ENCODE measurements at places on chromosomes 3 and 15. TPM values are rescaled to one million over a fixed set of nuclear protein-coding genes. Genes with fewer than 3 reads are reported as not detected.

GOLGA6L10 gene
- 2.2 TPM for total RNA-seq

ZBTB47 gene
- 4.6 TPM for total RNA-seq

ZIC1 gene
- total RNA-seq: 0.42 TPM

- no peak for DNase-seq
Measured at GRCh38 chr15:68843425-68844311, 23.0 kb upstream of the ANP32A start.

DNA sequence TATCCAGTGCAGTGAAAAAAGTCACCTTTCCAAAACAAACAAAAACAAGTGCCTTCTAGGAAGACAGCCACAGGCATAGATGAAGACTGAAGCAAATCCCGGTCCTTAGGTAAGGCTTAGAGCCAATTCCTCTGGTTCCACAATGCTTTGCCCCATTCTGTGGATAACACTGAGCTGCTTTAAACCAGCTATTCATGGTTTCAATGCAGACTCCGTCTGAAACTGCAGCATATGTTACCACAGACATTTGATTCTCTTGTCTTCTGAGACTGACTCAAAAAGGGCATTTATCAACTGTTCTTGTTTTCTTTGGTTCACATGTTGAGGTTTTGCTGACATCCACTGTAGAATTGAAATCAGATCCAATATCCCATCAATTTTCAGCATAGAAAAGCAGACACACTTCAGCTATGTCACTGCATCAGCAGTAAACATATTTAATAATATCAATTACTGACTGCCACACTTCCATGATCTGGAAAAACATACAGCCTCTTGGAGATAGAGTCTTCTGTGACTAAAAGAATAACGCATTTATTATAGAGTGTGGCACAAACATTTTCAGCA lies 659.3 kb downstream of the ROBO2 start:
- DNase-seq: no peak

DNA sequence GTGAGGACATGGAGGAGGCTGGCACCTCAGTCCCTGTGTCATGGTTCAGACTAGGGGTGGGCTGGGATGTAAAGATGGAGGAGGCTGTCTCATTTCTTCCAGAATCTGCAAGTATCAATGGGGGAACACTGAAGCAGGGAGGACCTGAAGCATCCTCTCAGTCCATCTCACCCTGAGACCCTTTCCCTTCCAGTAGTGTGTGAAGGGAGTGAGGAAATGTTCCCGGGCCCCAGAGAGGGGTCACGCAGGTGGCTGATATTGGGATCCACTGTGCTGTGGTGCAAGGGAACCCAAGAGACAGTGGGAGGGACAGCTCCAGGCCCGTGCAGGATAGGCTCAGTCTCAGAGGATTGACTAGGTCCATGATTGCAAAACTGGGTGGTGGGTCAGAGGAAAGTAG lies 72.2 kb upstream of the ADPGK start:
- DNase-seq: no peak

GRCh38 chr3:7917443-7918151 lies 584.0 kb upstream of the LMCD1 start:
- no peak for DNase-seq

GRCh38 chr3:167246252-167246651 lies 133.8 kb downstream of the ZBBX start:
- no peak for DNase-seq

DNA sequence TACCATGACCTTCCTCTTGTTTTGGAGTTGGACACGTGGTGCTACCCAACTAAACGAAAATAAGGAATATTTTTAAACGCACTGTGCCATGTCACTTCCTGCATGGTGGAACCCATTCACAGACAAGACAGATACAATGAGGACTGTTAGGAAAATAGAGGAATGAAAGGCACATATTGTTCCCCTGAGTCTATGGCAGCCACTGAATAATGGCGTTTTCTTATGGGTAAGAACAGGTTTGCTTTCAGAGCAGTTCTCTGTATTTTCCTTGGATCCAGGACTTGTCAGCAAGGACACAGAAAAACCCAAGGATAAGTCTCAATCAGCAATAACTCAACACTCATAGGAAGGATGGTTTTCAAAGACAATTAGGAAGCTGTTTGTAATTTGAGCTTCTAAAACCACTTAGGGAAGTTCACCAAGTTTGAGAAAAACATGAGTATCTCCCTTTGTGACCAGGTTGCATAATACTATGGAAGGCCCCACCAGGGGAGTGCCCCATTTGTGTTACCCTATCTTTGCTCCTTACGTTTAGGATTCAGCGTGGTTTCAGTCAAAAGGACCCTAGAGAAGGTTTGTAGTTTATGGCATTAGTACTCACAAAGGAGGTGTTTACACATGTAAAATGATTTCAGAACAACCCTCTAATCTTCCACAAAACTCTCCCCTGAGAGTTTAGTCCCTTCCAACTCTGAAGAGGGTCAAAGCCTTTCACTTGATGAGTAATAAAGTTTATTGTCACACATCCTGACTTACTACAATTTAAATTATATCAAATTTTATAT lies 487.2 kb upstream of the ATP11B start:
- no peak for DNase-seq

DNA sequence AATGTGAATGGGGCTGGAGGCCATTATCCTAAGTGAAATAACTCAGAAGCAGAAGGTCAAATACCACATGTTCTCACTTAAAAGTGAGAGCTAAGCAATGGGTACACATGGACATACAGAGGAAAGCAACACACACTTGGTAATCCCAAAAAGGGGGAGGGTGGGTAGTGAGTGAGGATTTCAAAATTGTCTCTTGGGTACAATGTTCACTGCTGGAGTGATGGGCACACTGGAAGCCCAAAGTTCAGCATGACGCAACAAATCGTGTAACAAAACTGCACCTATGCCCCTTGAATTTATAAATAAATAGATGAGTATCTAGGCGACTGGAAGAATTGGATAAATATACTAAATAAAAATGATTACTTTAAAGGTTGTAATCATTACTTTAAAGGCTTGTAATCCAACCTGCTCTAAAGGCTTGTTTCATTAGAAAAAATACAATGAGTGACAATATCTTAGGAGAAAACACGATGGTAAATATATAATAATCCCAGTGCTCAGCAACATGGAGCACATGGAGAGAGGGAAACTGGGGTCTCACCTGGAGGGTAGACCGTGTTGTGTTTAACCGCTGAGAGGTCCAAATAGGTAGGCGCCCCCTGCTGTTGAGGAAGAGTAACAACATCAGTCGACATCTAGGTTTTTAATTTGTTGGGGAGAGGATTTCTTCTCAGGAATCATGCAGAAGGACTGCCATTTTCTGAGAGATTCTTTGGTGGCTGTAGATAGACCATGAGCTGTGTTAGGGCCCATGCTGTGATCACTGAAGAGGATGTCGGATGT lies 78.5 kb upstream of the ROBO1 start:
- DNase-seq: peak; percentile 20

DNA sequence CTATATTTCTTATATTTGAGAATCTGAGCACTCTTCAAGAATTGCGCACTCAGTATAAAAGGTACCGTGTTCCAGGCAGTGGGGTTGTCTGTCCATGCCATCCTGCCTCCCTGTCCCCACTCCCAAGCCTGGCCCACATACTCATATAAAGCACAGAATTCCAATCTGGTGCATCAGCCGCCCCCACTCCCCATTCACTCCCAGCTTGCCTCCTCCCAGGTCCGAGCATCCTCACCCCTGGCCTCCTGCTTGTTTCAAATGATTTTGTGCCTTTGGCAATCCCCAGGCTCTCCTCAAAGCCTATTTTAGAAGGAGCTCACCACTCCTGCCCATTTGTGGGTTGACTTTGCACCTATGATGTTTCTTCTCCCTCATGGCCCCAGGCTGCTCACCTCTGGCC lies 22.2 kb upstream of the IGF1R start:
- no peak for DNase-seq

- no peak for DNase-seq
Measured at GRCh38 chr3:48681541-48681880, 4.2 kb downstream of the NCKIPSD start.

Measured in K562 (cell line).